ENCODE measurements at places on chromosomes 12 and 14.

DNA sequence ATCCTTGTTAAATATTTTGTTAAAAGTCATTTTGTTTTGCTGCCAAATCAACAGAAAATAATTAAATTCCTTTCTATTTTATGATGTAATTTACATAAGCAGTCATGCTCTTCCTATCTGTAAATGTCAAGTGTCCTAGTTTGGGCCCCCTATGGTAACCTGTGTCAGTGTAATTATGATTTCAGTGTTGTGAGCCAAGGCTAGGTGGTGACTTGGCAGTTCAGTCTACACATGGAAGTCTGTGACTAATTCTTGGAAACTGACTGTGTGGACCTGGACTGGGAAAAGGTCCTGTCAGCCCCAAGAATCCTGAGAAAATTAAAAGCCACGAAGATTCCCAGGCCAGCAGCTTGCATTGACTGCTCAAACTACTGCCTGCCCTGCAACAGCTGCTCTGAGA, 371.0 kb downstream of the FUT8 start:
- no peak for DNase-seq

DNA sequence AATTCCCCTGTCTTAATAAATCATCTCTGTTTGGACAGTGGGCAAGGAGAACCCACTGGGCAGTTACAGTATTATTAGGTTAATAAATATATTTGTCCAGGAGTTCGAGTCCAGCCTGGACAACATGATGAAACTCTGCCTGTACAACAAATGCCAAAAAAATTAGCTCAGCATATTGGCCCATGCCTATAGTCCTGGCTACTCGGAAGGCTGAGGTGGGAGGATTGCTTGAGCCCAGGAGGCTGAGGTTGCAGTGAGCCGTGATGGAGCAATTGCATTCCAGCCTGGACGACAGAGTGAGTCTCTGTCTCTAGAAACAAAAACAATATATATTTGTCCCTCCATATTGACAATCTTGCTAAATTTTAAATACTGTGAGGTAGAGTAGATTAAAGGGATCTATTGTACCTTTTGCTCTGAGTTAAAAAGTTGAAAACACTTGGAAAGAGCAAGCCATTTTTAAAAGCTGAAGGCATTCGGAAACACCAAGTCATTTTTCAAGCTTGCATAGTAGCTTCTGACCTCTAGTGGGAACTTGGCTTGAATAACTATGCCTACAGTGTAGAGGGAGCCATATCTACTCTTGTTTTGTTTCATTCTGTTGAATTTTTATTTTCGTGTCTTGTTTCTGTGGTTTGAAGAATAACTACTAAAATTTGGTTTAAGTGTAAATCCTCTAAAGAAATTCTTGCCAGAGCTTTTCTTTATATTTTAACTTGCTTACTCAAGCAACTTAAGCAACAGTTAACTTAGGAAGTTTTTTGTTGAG, 14.6 kb upstream of the EEA1 start:
- no peak for DNase-seq

DNA sequence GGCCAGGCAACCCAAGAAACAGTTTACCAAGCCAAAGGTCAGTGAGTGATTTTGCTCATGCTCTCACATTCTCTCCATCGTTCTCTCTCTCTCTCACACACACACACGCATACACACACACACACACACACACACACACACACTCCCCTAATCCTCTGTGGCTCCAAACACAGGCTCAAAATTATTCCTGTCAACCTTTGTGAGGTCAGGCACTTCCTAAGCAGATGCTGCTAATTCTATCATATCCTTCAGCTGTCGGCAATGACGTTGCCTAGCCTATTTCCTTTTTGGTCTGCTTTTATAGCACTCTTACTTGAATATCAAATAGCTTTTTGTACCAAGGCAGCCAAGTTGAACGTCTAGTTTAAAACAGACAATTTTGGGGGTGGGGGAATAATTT, 98.9 kb upstream of the EGLN3 start:
- DNase-seq = peak; percentile 43

DNA sequence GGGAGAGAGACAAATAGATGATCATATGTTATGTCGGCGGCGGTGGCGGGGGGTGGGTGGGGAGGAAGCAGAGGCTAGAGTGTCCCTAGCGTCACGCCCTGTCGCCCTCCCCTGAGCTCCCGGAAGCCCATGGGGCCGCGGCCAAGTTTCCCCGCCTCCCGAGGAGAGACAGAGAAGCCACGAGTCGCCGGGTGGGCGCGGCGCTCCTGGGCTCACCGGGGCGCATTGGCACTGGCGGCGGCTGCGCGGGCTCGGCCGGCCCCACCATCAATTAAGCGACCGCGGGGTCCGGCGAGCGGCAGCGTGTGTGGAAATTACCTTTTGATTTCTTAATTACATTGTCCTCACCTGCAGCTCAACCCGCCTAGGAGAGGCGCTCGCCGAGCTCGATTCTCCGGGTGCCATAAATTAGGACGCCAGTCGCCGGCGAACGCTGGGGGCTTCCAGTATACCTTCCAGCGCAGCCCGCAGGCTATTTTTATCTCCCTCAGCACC, 119.9 kb upstream of the LHX5 start:
- no peak for DNase-seq

GRCh38 chr14:38256533-38256840, 594 bp upstream of the CLEC14A start:
- peak; percentile 78 for DNase-seq

Data from left hindlimb (tissue), 1 donor.